ENCODE measurements at places on chromosomes 6 and 20.

DNA sequence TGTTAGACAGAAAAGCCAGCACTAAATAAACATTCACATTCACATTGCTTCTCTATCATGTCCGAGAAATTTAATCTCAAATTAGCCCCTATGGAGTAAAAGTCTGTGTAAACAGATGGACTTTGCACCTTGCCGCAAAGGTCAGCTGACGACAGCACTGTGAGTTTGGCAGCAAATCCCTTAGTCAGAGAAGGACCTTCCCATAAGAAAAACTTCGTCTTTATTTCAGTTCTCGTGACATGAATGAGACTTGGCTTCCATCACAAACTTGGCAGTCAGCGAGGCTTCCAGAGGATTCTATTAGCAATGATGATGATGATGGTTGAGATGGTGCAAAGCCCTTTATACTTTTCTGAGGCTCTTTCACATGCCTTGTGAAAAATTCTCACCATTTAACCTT, 133.7 kb upstream of the IFNGR1 start:
- DNase-seq, result no peak

- DNase-seq, result no peak
These were observed 623.3 kb upstream of the MANEA start for GRCh38 chr6:94953867-94954631.

DNA sequence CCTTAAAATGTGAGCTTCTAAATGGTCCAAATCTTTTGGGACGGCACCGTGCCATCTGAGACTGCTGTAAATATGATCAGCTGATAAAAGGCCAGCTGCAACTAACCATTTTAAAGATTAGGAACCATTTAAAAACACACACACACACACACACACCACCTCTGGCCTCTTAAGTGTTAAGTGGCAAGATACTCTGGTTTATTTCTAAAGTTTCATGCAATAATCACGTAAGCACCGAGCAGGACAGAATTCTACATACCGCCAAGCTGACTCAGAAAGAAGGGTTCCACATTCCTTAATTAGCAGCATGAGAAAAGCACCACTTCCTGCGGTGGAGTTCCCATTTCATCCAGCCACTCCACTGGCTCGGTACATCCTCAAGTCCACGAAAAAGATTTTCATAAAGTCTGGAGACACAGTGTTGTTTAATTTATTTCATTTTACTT, 17.8 kb upstream of the ZNF217 start:
- peak; percentile 25 for DNase-seq

GRCh38 chr6:111238464-111239119, 151.3 kb downstream of the SLC16A10 start:
- peak; percentile 63 for DNase-seq

DNA sequence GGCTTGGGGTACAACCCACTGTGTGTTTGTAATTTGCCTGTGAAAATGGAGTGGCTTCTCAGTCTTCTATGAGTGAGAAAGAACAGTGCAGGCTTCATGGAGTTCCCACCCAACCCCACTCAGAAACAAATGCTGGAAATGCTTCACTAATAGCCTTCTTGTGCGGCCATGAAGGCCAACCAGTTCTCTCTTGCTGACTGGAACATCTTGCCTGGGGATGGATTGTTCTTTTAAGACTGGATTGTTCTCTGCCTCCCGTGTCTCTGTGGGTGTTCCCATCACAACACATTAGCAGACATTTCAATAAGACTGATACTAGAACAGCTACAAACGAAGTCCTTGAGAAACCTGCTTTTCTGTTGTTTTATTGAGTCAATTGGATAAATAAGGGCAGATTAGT, 110.6 kb downstream of the PPP1R14C start:
- DNase-seq, result no peak

DNA sequence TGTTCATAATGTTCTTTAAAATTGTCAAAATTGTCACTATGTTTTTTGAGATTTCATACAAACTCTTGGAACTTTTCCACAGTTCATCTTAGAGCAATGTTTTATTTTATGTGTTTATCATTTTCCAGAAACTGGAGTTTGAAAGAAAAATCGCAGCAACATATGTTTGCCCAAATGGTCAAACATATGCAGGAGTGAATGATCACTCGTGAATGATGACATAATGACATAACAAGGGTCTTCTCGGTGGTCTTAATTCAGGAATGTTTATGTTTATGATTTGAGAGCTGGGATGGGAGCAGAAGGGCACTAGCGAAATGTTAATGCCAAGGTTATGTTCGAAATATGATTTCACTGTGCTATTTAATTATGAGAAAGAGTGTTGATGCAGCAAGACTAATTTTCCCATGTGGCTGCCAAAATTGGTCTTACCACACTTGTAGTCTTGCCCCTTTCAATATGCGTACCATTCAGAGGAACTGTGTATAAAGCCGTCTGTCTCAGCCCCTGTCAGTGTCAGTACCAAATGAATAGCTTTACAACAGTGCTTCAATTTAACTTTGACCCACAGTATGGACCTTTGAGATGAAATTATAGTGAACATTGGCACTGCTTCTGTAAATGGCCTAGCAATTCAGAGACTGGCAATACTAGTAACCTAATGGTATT, 152.3 kb downstream of the CARMIL1 start:
- DNase-seq, result no peak

DNA sequence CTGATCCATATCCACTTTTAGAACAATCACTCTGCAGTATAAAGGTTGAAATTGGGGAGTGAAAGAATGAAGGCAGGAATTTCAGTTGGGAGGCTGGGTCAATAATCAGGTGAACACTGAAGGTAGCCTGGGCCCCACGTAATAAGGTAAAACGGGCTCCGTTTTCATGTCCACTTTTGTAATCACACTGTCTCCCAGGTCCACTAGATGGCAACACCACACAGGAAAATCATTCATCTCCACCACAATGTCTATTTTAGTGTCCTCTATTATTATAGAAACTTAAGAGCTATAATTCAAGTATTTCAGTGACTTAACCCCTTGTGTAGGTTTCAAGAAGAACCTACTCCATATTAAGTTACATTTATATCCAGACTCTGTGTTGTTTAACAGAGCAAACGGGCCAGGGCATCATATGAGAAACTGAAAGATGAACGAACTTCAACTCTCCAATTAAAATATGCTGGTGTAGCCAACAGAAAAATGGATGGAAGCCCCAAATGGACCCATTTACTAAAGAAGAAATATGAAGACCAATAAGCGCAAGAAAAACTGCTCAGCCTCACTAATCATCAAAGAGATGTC, 45.9 kb upstream of the MC3R start:
- DNase-seq, result no peak

DNA sequence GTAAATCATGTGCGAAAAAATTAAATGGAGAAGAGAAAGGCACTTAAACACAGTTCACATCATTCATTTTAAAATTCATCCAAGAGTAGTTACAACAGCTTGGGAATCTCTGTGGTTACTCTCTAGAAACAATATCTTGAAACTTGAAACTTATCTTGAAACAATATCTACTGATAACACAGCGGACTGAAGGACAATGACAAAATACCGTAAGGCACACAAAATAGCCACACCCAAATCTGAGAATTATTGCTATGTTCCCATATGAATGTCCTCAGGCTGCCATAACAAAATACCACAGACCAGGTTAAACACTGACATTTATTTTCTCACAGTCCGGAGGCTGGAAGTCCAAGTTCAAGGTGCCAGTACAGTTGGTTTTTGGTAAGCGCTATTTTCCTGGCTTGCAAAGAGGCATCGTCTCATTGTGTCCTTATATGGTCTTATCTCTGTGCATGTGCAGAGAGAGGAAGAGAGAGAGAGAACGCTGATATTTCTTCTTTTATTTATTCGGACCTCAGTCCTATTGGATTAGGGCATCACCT, 122.5 kb upstream of the BTBD3 start:
- DNase-seq, result no peak

DNA sequence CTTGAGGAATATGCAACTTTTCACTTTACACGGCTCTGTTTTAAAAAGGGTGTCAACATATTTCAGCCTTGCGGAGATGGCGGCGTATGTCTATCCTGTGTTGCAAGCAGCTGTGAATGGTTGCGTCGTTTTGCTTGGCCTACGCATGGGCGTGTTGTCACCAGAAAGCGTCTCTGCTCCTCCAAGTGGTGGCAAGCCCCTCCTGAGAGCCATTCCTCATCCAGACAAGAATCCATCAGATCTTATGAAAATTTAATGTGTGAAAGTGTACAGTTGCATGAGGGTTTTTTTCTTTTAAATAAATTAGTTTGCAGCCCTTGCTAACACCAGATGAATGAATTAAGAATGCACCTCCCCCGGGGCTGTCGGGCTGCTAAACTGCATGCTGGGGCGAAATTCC, 114.4 kb downstream of the PHACTR3 start:
- DNase-seq, result no peak

- no peak for DNase-seq
These were observed 90.0 kb upstream of the BACH2 start for GRCh38 chr6:90386399-90387382.

- DNase-seq, result no peak
These were observed 81.6 kb downstream of the MRPL14 start for GRCh38 chr6:44045672-44046015.

GRCh38 chr20:10924644-10925201, 250.9 kb upstream of the JAG1 start:
- DNase-seq, result no peak

GRCh38 chr6:131819572-131820124, 11.8 kb downstream of the ENPP1 start:
- no peak for DNase-seq

DNA sequence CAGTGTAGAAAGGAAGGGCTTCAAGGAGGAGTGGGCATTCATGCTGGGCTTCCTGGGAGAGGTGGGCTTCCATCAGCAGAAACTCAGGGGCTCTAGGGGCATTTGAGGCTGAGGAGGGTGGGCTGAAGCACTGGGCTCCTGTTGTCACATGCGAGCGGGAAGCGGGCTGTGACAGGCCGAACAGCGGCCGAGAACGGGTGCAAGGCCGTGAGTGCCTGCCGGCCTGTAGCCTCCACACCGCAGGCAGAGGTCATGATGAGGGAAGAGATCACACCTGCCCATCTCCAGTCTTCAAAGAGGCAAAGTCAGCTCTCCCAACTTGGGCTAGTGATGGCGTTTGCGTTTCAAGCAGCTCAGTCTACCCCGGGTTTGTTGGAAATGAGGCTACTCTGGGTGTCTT, 880 bp downstream of the TTLL2 start:
- no peak for DNase-seq

DNA sequence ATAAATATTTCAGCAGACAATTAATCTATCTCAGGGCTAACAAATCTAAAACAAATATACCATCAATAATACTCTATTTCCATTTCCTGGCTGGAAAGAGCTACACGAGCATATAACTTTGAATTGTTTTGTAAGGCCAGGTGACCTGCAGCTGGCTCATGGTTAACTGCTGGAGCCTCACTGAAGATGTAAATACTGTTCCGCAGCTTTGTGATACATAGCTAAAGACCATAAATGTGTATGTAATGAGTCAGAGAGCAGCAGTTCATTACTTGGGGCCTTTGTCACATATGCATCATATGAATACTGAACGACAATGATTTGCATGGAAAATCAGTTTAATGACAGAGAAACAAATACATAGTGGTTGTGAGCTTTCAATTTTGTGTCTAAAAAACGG, 109.4 kb upstream of the CCN2 start:
- no peak for DNase-seq

- no peak for DNase-seq
These were observed 323.3 kb downstream of the GRIK2 start for GRCh38 chr6:101716810-101717209.

GRCh38 chr20:305745-306144, 8.4 kb downstream of the ZCCHC3 start:
- DNase-seq, result no peak

GRCh38 chr20:62707921-62708521, 615 bp upstream of the NTSR1 start:
- no peak for DNase-seq

DNA sequence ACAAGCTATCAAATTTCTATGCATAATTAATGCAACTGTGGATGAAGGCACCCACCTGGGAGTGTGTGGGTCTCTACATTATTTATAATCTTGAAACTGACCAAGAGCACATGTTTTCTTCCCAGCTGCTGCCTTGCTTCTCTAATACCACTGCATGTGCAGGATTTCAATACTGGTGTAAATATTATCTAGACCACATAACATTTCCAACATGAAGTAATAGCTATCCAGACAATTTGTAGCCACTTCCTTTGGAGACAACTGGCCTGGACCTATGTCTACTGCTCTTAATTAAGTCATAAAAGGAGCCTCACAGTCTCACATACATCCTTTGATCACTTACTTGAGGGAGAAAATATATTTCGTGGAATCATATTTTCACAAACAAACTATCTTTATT, 180.7 kb downstream of the HIVEP2 start:
- DNase-seq, result no peak

- DNase-seq, result no peak
These were observed 191.4 kb downstream of the TENT5A start for GRCh38 chr6:81561071-81561564.

DNA sequence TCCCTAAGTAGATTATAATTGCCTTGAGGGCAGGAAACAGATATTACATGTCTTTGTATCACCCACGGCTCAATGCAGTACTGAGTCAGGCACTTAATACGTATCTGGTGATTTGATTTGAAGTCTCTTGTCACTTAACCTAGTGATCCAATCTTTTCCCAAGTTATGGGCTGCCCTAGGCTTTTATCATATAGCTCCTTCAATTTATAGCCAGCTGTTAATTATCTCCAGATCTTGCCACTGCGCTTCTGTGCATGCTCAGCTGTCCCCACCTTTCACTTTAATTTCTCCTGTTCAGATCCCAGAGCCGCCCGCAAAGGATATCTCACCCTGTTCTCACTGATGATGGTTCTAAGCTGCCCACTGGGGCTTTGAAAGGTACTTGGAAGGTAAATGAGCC, 41.9 kb downstream of the SNHG17 start:
- no peak for DNase-seq

GRCh38 chr6:80402266-80402665, 295.8 kb downstream of the BCKDHB start:
- DNase-seq, result no peak

GRCh38 chr20:36527331-36528125, 13.8 kb upstream of the MYL9 start:
- no peak for DNase-seq

GRCh38 chr6:73579851-73580246, 59.0 kb upstream of the EEF1A1 start:
- no peak for DNase-seq

DNA sequence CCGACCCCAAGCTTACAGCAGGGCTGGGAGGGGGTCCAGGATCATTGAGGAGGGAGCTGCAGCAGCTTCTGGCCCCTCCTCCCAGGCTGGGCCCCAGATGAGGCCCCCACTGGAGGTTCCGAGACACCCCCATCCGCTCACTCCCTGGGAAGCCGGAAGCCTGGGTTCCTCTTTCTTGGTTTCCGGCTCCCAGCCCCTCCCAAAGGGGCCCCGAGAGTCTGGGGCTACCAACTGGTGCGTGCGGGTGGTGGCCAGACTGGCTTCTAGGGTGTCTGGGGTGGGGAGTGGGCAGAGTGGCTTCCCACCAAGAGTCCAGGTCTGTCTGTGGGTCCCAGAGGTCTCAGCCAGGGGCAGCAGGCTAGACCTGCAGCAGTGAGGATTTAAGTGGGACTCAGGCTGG, 2.2 kb downstream of the RGS19 start:
- DNase-seq, result peak; percentile 60

- peak; percentile 40 for DNase-seq
These were observed 6.7 kb upstream of the KCNK15 start for GRCh38 chr20:44738813-44739477.
